ENCODE measurements at places on chromosomes 16 and 17.

- DNase-seq, result peak; percentile 92
These were observed at the start of gene HID1 for GRCh38 chr17:74972107-74972972. Gene HID1 (minus strand): TSS chr17:74972759. CDS start chr17:74972656, 103 bp downstream.

DNA sequence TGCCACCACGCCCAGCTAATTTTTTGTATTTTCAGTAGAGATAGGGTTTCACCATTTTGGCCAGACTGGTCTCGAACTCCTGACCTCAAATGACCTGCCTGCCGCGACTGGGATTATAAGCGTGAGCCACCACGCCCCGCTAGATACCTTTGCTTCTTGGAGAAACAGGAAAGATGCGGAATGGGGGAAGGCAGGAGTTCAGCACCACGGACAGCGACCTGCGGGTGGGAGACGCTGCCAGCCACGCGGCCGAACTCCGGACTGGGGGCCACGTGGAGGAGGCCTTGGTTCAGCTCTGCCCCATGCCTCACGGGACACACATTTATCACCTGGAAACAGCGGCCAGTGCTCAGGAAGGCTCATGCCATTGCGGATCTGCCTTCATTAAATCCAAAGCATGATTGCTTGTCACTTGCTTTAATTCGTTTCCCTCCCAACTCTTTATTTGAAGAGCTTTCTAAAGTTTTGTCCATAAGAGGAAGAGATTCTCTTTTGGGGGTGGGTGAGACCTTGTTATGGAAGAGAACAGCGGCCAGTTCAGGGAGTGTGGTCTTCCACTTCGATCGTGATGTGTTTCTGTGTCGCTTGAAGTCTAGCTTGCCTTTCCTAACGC, 219.9 kb downstream of the ENGASE start:
- DNase-seq, result peak; percentile 81

DNA sequence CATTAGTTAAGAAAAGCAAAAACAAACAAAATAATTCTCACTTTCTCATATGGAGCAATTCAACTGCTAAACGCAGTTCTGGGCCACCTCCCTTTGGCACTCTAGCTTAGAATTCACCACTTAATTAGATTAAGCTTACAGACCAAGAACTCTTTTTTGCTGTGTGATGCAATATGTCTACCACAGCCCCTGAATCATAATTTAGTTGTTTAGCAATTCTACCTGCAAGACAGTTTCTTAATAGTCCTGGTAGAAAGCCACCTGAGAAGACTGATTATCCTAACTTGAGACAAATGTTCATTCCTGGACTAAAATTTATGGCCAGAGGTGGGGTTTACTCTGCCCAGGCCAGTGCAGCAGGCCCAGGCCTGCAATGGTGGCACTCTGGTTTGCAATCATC, 205.9 kb downstream of the HS3ST3A1 start:
- DNase-seq, result no peak

- no peak for DNase-seq
These were observed 9.2 kb downstream of the HS3ST3B1 start for GRCh38 chr17:14310101-14310500.

DNA sequence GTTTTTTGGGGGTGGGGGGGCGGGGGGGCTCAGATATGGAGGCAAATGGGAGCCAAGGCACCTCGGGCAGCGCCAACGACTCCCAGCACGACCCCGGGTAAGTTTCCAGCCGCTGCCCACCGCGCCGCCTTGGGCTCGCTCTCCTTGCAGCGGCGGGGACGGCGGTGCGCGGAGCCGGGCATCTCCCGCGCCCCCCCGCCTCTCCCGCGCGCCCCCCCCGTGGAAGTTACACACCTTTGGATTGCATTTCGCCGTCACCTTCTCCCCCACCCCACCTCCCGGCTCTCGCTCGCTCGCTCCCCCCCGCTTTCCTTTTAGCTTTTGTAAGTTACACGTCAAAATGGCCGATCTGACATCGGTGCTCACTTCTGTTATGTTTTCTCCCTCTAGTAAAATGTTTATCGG, 387 bp downstream of the MSI2 start:
- DNase-seq, result no peak

GRCh38 chr17:65698381-65699061, 137.1 kb upstream of the AXIN2 start:
- DNase-seq, result peak; percentile 21

DNA sequence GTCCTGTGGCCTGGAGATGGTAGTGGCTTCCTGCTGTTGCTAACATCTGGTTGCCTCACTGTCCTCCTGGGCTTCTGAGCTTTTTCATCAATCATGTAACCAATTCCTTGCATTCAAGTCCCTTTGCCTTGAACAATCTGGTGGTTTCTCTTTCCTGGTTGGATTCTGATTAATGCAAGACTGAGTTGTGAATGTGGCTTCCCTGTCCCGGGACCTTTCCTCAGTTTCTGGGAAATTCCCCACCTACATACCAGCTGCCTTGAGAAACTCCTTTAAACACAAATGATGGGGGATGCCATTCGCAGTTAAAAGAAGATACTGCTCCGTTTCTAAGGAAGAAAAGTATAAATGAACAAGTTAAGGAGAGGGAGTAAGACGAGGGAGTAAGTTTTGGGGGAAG, 39.9 kb upstream of the NLRP1 start:
- no peak for DNase-seq

DNA sequence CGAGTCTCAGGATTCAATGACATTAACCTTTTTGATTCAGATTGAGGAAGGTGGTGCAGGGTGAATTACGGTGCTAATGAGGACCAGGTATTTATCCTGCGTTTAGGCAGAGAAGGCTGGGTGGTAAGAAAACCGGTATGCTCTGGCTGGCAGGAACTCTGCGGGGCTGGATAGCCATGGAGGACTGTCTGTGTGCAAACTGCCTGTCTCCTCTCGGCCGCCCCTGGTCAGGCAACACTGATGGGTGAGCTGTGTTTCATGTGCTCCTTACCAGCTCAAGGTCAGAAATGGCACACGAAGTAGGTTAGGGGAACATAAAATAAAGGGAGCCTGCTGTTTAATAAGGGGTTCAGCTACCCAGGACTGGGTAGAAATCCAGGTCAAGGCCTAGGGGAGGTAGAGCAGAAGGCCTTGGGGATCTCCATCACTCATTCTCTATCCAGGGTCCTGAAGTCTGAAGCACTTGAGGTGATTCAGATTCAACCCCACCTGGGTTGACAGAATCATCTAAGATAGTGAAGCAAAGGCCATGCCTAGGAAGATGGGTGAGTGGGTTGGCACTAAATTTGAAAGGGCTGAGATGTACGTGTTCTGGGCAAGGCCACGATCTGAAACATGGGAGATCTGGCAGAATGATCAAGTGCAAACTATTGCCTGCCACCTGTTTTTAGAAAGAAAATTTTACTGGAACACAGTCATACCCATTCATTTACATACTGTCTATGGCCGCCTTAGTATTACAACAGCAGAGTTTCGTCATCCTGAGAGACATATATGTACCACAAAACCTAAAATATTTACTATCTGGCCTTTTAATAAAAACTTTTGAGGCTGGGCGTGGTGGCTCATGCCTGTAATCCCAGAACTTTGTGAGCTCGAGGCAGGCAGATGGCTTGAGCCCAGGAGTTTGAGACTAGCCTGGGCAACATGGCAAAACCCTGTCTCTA, 292.5 kb downstream of the XYLT1 start:
- no peak for DNase-seq

GRCh38 chr16:89973654-89974335, 25.2 kb downstream of the DEF8 start:
- no peak for DNase-seq
